ENCODE measurements at places on chromosomes 7 and 10.

GRCh38 chr7:101580596-101580995 is 48.5 kb downstream of the MYL10 start:
- no peak for DNase-seq

DNA sequence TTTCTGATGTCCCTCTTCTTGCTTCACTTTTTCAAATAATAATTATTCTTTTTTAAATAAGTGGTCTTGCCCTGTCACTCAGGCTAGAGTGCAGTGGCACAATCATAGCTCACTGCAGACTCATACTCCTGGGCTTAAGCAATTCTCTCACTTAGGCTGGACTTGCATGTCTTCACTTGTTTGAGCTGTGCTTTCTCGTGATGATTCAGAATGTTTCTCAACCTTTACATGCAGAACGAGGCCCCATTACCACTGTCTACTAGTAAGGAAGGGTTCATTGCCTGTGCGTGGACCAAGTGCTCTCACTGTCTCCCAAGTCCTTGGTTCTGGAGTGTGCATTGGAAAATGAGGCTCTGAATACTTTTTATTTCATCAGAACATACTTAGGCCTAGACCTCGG is 468.6 kb upstream of the COBL start:
- no peak for DNase-seq

- DNase-seq, result no peak
Measured at GRCh38 chr7:961546-962400, 7.3 kb upstream of the ADAP1 start.

DNA sequence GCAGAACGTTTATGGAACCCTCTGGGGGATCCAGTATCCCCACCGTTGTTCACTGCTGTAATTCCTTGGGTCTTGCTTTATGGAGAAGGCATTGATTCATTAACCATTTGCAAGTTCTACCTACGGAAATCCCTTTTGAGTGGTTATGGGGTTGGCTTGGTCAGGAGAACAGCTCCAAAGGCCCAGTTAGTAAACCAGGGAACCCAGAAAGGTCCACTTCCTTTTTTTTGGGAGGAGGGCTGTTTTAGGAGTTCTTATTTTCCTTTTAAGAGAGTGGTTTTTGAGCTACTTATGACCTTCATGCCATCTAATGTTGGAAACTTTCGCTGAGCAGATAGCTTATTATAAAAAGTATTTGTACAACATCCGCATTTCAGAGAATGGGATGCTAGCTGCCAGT is 1.3 kb downstream of the POR start:
- no peak for DNase-seq

GRCh38 chr10:92239151-92239599 is 51.7 kb downstream of the CPEB3 start:
- no peak for DNase-seq

- DNase-seq, result no peak
Measured at GRCh38 chr7:105769901-105770628, 106.3 kb downstream of the ATXN7L1 start.

DNA sequence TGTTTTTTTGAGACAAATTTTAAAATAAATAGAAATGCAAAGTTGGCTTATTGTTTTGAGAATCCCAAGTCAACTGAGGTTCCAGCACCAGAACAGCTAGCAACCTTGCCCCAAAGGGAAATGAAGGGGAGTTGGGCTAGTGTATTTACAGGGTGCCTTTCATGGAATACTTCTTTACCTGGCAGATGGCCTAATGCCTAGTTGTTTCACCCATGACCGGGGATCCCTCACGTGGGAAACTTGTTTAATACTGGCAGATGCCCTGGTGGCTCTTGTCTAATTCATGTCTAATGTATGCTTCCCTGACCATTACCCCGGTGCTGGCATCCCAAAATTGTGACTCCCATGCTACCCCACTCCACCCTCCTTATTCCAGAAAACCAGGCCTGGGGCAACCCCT is 861.1 kb upstream of the ZWINT start:
- DNase-seq, result no peak

- no peak for DNase-seq
Measured at GRCh38 chr7:136078630-136079029, 101.5 kb upstream of the MTPN start.

DNA sequence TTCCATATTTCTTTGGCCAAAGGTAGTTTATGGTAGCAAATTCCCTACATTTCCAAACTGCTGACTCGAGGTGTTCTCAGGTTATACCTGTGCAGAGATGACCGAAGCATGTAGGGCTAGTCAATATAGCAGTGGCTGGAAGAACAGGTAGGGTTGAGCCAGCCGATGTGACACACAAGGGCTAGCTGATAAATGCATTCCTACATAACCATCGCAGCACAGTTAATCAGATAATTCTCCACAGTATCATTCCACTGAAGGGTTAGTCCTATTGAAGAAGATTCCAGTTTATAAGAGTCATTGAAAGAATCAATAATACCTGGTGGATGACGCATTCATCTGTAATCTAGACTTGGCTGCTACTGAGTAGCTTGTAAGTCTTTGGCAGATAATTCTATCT is 220.0 kb downstream of the KIF20B start:
- no peak for DNase-seq

DNA sequence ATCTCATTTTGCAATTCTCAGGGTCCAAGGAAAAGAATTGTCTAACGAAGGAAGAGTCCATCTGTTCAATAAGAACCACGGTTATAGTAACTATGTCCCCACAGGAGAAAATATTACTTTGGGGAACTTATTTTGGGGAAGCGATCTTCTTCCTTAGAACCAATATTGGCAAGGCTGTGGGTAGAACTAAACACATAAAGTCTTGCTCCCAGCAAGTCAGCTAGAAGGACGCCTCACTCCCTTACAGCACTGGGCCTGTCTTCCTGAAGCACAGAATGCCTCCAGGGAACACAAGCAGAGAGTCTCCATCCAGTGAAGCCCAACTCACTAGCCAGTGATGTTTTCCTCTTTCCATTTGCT is 30.2 kb downstream of the C10orf71 start:
- no peak for DNase-seq

DNA sequence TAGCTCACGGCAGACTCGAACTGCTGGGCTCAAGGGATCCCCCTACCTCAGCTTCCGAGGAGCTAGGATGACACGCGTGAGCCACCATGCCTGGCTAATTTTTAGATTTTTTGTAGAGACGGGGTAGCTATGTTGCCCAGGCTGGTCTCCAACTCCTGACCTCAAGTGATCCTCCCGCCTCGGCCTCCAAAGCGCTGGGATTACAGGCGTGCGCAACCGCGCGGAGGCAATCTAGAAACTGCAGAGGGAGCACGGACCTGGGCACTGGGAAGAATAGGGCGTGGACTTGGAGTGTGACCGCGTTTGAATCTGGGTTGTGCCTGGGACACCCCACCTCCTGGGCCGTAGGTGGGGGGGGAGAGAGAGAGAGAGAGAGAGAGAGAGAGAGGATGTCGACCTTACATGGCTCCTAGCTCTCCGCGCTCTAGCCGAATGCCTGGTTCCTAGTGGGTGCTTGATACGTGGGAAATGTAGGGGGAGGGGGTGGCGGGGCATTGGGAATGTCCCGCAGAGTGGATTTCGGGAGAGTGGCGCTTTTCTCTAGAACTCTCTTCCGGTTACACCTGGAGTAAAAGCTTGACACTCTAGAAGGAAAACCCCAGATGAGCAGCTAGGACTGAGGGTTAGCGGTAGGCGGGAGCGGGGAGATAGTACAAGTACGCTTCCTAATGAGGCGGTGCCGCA is 1.2 kb upstream of the MAP3K8 start:
- no peak for DNase-seq

GRCh38 chr10:33112831-33113455 is 154.9 kb upstream of the ITGB1 start:
- DNase-seq, result no peak

GRCh38 chr7:2066251-2066919 is 166.4 kb downstream of the MAD1L1 start:
- no peak for DNase-seq

DNA sequence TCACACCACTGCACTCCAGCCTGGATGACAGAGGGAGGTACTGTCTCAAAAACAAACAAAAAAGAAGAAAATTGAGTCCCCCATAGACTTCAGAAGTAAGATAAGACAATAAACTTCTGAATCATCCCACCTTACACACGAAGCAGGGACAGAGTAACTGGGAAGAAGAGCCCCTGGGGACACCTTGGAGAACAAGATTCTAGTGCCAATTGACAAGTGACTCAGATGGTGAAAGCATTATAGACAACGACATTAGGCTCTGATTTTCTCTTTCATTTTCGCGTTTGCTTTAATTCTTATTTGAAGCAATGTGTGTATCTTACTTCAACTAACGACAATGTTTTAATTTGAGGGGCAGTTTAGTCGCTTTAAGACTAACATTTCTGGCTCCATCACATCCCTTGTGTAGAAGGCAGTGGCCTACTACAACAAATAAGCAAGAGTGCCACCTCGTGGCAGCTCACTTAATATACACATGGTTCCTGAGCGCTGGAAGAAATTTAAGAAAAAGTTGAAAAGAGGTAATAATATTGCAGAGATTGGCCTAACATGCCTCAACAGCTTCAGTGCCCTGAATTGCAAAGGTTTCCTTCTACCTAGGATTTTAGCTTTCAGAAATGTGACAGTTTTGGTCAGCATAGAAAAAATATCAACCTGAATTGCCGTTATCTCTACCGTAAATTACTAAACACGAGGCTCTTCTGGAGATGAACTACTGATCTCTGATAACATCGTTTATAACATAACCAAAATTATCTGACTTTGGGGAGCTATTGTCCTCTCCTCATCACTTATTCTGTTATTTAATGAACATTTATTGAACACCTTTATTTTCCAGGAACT is 36.7 kb downstream of the ASNS start:
- DNase-seq, result peak; percentile 36

GRCh38 chr10:103542764-103543616 is 49.5 kb downstream of the NEURL1 start:
- DNase-seq, result no peak

DNA sequence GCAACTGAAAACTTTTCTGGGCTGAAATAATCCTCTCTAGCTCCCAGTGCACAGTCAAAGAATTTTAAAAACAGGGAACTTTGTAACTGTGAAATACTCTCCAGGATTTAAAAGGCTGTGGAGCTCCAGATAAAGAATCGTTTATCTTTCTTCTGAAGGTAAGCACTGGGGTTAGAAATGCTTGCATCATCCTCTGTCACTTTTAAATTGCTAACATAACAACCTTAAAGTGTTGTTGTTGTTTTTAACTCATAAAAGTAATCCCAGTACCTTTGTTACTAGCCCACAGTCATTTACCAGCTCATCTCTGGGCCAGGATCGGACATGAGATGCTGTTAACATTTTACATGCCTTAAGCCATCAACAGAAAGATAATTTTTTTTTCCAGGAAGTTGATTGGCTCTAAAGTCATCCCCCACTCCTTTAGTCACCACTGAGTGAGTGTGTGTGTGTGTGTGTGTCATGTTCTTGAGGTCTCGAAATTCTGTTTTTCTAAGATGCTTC is at the start of gene SLC39A12:
Gene SLC39A12, plus strand, starts transcription at position 51 of the 504 bp plus-strand sequence. CDS start 1,359 bp downstream, outside the sequence.
- no peak for DNase-seq

DNA sequence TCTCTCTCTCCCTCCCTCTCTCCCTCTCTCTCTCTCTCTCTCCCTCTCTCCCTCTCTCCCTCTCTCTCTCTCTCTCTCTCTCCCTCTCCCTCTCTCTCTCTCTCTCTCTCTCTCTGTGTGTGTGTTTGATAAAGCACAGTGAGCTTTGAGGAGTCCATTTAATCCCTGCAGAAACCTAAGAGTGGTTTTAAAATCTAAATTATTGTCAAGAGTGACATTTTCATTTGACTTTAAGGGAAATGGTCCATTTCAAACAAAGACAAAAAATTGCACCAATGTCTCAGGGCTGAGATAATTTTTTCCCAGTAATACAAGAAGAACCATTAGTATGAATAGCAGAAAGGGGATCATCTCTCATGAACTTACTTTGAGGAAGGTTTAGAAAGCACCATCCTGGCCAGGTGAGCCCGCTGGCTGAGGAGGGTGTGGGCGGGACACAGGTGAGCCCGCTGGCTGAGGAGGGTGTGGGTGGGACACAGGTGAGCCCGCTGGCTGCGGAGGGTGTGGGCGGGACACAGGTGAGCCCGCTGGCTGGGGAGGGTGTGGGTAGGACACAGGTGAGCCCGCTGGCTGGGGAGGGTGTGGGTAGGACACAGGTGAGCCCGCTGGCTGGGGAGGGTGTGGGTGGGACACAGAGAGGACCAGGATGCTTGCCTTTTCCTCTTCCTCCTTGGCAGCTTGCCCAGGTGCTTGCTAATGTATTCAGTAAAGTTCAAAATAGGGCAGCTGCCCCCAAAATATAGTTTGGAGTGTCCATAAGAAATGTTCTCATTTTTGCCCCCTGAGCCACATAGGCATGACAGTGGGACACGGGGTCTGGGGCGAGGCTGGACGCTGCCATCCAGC is 125.0 kb downstream of the DNAJB6 start:
- DNase-seq, result no peak

DNA sequence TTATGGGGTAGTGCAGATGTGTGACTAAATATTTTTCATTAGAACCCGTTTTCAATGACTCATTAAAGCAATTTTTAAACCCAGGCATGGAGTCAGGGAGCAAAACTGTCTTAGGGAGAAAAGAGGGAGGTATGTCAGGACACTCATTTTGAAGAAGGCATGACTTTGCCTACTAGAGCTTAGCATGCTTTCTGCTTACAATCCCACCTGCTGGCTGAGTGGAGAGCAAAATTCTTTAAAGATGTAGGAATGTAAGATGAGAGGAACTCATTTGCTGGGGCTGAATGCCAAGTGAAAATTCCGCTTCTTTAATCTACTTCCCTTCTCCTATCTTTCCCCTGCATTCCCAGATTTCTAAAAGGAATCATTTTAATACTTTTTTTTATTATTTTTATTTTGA is 232.6 kb downstream of the GALNT17 start:
- DNase-seq, result no peak

DNA sequence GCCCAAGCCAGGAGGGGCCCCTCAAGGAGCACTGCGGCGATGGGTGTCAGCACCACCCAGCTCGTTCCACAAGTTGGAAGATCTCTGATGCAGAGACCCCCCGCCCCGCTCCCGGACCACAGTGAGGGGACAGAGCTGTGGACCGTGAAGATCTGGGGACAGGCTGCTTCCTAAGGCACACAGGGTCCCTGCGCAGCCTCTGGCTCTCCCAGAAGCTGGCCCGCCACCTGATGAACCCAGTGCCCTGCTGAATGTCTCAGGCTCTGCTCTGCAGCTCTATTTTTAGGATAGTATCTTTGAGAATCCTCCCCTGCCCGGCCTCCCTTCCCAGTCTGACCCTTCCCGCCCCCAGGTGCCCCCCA is 29.7 kb downstream of the GBX1 start:
- no peak for DNase-seq

- no peak for DNase-seq
Measured at GRCh38 chr10:69748621-69749020, 53.1 kb upstream of the COL13A1 start.

GRCh38 chr10:95275726-95276366 is 15.0 kb downstream of the PDLIM1 start:
- DNase-seq, result no peak

DNA sequence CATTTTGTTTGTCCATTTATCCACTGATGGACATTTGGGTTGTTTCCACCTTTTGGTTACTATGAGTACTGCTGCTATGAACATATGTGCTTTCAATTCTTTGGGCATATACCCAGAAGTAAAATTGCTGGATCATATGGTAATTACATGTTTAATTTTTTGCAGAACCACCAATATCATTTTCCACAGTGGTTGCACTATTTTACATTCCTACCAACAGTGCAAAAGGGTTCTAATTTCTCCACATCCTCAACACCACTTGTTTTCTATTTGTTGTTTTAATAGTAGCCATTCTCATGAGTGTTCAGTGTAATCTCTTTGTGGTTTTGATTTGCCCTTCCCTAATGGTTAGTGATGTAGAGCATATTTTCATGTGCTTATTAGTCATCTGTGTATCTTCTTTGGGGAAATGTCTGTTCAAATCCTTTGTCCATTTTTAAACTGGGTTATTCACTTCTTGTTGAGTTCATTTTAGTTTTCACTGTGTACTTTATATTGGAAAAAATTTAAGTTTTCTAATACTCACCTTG is 101.9 kb downstream of the HIBADH start:
- DNase-seq, result no peak

Data from stimulated activated CD4-positive, alpha-beta T cell treated with anti-CD3 and anti-CD28 coated beads, Interleukin-1b, Interleukin-23, amount 100 ng/mL, for 24 hours (primary cell).